ENCODE measurements at places on chromosomes 2 and 18.

DNA sequence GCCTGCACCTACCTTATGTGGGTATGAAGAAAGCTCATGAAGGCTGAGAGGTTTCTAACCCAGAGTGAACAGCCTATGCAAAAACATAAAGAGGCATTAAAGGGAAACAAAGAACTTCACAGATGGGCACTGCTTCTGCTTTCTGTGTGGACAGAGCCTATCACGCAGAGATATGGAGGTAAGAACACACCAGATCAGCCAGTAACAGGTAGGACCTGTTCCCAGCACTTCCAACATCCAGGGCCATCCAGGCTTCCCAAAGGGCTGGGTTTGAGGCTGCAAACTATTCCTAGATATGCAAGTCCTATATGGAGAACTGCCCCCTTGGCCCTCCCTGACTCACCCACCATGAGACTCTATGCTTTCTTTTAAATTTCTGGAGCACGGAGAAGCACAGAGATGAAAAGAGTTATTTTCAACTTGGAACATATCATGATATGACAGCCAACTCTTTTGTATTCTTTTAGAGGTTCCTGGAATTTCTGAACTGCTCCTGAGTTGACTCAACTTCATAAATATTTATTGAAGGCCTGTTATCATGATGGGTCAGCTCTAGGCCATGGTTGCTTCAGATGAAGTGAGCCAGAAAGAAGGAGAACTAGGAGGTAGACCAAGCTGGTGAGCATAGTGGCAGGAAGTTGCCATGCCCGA, 77.4 kb upstream of the PPP1CB start:
- DNase-seq, result no peak

- no peak for DNase-seq
These were observed 305.4 kb downstream of the MTX2 start for GRCh38 chr2:176574484-176575236.

- DNase-seq, result no peak
These were observed 36.7 kb downstream of the SP140 start for GRCh38 chr2:230262246-230262645.

DNA sequence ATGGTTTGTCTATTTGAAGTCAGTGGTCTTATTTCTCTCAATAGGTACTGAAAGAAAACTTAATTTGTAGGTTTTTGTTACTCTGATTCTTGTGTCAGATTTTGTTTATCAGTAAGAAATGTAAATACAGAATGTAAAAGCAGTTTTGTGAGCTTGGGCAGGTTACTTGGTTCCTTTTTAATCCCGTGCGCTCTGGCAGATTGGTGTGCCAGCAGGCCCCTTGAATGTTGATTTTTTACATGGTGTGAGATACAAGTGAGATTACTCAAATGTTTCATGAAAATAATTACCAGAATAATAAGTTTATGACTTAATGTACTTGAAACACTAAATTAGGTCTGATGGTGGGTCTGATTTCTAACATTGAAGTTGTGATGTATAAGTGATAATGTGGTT, 13.4 kb downstream of the HNRNPA3 start:
- no peak for DNase-seq

DNA sequence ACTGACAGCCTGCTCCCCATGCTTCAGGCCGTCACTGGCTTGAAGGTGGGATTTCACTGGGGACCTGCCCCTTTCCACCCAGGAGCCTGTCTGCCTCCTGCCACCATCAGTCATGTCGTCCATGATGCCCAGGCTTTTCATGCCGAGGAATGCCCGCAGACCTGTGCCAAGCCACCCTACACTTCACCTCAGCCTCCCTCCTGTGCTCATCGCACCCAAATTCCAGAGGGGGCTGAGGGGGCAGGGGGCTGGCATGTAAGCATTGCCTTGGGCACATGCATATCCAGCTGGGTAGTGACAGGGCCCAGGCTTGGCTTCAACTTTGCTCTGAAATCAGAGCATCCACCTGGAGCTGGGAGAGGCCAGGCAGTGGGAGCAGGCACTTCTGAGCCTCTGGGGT, 20.9 kb upstream of the RPRM start:
- no peak for DNase-seq

DNA sequence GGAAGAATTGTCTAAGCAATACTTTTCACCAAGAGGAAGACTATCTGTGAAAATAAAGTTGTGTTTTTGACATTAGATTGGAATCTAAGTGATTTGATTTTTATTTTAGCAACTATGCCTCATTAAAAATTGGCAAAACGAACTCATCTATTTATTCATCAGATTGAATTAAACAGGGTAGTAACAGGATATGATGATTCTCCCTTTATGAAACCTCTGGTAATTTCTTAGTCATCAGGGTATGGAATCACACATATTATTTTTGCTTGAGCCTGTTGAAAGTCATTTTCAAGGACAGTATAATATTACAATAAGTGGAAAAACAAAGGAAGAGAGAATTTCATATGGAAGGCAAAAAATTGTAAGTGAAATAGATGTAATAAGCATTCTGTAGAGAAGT, 22.0 kb downstream of the ZNF804A start:
- no peak for DNase-seq

DNA sequence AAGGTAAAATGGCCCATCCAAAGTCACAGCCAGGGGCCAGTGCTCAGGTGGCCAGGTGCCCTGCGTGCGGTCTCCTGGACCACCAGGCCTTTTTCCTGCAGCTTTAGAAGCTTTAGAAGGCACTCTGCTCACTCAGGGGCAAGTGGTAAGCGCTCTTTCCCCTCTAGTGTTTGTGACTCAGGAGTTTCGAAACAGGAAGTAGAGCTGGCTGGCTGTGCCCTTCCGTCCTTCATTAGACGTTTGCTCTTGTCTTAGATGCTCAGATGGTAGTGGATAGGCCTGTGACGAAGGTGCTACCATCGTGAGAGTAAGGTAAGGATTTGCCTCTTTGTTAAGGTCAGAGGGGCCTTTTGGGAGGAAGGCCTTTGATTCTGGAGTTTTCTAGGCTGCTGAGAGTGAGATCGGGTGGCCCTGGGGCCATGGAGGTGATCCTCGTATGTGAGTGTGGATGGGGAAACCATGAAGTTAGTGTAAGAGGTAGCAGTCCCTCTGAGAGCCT, at the start of gene CASP8:
Gene CASP8 (plus strand): TSS at position 235 of the 499 bp plus-strand sequence. CDS start 5,951 bp downstream, outside the sequence.
- no peak for DNase-seq

DNA sequence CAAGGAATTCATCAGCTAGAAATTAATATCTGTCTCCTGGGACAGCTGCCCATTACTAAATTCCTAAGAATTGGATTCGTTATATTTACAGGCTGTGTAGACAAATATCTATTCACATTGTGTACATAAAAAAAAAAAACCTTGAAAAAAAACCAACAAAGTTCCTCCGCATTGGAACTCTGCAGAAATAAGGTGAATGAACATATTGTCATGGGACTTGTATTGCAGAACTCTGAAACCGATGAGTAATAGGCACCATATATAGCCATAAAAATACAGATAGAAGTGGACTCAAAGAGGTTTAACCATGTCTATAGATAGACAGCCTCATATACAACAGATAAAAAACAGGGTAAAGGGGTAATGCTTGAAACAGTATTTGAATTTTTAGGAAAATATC, 909.9 kb upstream of the CHAC2 start:
- no peak for DNase-seq

- DNase-seq, result no peak
These were observed 4.2 kb downstream of the FOXI3 start for GRCh38 chr2:88448248-88448647.

DNA sequence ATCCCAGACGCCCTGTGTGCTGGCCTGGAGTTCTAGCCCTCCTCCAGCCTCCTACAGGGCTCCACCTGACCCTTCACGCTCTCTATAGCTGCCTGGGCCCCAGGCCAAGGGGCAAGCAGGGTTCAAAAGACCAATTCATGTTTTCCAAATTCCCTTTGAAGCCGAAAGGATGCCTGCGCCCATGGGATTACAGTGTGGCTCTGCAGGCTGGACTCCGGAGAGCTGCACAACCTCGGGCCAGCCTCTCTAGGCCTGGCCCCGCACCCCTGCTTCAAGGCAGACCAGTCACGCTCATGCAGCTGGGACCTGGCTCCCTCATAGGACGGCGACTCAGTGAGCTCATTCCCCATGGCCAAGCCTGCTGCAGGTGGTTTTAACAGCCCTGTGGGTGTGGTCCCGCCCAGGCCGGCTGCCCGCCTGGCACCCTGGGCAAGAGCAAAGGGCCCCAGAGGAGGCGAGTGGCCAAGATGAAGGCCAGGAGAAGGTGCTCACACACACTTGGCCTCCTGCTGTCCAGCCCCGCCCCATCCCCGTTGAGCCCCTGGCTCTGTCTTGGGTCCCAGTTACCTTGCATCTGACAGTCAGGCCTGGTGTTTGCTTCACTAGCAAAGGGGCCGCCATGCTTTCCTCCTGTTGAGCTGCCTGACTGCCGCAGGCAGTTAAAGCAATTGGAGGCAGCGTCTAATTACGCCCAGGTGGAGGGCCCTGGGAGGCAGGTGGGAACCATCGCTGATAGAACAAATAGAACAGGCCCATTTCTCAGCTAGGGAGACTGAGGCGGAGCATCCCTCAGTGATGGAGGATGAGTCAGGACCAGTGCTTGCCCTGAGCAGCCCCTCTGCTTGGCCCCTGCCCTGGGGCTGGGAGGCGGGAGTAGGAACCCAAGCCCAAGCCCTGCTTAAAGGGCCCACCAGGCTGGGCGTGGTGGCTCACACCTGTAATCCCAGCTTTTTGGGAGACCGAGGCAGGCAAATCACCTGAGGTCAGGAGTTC, 56.9 kb downstream of the SMAD7 start:
- no peak for DNase-seq

DNA sequence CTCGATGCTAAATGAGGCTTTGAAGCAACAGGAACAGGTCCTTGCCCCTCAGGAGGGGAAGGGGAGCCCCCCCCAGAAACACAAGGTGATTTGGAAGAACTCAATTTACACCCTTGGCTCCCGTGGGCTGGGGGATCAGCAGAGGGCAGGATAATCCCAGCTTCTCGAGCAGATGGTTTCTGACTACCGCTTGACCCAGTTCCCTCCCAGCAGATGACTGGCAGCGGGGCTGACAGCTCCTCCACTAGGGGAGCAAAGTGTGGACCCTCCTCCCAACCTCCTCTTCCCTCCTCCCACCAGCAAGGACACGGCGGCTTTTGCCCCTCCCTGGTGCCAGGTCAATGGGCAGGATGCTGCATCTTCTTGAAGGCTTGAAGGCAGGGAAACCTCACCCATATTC, 3.5 kb upstream of the INHBB start:
- DNase-seq, result no peak

DNA sequence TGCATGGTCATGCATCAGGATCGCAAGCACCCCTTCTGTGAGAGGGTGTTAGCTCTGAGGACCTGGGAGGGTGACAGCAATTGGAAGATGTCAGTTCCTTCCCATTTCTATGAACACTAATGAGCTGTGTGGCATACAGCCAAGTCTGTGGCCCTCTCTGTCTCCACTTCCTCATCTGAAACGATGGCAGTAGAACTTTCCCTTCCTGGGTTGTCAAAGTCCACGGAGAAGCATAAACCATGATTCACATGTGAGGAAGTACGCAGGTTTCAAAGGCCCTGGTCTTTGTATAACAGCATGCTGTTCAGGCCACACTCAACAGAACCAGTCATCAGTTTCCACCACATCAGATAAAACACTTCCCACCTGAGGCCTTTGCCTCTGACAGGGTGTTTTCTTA, 167.4 kb upstream of the RAB6C start:
- no peak for DNase-seq

DNA sequence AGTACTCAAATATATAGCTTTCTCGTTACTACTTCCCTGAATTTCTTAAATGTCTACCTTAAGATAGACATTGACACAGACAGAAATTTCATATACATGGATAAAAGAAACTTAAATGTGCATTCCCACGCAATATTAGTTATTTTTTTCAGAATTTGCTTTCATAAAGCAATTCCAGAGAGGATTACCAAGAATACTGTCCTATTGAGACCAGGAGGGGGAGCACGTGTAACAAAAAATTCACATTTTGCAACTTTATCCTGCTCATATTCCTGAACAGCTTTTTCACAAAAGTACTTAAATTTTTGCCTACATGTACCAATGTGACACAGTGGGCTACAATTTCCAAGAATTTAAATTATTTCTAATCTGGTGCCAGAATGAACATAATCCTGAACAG, 30.7 kb upstream of the ERCC3 start:
- DNase-seq, result no peak

DNA sequence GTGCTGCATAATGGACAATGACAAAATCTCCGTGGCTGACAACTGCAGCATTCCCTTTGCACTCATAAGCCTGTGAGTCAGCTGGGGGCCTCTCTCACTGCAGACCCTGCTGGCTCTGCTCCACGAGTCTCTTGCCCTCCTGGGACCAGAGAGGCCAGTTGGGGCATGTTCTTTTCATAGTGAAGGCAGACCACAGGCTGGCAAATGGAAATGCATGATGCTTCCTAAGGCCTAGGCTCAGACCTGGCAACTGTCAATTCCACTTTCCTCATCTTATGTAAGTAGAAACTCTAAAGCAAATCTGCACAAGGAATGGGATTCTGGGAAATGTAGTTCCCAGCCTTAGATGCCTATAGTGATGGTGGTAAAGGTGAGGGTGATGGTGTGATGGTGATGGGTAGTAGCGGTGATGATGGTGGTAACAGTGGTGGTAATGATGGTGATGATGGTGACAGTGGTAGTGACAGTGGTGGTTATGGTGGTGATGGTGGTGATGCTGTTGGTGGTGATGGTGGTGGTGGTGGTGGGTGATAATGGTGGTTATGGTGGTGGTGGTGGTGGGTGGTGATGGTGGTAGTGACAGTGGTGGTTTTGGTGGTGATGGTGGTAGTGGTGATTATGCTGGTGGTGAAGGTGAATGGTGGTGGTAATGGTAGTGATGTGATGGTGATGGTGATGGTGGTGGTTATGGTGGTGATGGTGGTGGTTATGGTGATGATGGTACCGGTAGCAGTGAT, 185.8 kb upstream of the ARL4C start:
- DNase-seq, result no peak
